ENCODE measurements at places on chromosomes 16 and 17.

- no peak for DNase-seq
Measured at GRCh38 chr17:64732336-64733006, 70.4 kb upstream of the SMURF2 start.

GRCh38 chr16:23498863-23499262, 11.4 kb downstream of the GGA2 start:
- no peak for DNase-seq

DNA sequence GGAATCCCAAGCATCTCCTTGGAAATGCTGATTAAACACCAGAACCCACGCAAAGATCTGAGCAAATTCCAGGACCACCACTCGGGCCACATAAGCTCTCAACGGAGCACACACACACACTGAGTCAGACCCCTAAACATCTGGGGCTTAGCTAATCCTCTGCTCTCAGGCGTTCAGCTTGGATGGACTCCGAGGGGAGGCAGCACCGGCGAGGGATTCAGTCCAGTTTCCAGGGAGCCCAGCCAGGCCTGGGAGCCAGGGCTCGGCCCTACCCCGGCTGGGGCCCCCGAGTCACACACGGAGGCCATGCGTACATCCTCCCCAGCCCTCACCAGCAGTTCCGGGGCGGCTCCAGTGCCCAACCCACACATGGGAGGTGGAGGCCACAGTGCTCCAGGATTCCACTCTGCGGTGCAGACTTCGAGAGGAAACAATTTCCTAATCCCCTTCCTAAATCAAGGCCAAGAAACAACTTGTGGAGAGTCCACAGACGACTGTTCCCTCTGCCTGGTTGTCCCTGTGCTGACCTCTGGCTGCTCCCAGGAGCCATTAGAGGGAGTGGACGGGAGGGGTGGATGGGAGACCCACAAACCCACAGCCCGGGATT, 70.5 kb downstream of the GAS7 start:
- no peak for DNase-seq

DNA sequence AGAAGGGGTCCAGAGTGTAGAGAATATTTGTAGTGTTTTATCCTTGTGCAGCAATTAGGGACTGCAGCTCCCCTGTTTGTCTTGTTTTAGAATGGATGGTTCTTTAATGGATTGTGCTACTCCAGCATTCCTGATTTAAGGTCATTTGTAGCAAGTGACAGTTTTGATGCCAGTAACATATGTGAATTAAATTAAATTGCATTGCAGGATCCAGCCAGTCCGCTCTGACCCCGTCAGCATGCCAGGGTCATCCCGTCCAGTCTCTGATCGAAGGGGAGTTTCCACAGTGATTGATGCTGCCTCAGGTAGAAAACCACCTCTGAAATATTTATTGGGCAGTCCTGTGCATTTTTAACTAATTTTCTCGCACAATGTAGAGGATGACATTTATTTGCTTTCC, 315.4 kb upstream of the TBX2 start:
- no peak for DNase-seq

GRCh38 chr17:67044016-67044772, at the start of gene CACNG1:
Gene CACNG1, plus strand, starts transcription at chr17:67044554. Its CDS starts 107 bp downstream, at chr17:67044661.
- no peak for DNase-seq

DNA sequence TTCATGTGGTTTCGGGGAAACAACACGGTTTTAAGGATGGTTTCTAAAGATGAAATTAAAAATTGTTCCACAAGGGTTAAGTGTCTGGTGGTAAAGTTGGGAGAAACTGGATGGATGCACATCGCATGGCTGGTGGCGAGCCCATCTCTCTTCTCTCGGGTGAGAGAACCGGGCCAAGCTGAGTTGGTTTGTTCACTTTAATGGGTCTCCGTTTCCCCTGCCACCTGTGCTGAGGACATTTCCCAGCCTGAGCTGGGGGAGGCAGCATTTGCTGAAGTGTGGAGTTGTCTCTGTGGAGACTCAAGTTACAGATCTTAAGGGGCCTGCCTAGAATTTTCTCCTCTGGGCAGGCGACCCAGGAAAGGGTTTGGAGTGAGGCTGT, 7.9 kb downstream of the FUS start:
- no peak for DNase-seq
